ENCODE measurements at places on chromosomes 12 and 14.

DNA sequence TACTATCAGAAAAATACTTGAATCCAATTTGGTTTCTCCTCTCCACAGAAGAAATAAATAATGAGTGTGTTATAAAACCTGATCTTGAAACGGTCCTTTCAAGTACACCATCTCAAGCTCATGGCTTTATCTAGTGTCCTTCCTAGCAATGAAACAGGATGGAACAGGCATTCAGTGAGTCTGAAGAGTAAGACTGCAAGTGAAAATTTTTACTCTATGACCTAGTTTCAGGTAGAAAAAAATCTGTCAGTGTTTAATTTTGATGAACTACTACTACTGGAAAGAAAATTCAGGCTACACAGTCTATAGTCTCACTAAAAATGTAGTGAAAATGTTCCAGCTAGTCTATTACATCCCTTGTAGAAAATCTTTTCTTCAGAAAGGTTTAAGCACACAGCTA, 7.7 kb downstream of the CBX5 start:
- no peak for DNase-seq

DNA sequence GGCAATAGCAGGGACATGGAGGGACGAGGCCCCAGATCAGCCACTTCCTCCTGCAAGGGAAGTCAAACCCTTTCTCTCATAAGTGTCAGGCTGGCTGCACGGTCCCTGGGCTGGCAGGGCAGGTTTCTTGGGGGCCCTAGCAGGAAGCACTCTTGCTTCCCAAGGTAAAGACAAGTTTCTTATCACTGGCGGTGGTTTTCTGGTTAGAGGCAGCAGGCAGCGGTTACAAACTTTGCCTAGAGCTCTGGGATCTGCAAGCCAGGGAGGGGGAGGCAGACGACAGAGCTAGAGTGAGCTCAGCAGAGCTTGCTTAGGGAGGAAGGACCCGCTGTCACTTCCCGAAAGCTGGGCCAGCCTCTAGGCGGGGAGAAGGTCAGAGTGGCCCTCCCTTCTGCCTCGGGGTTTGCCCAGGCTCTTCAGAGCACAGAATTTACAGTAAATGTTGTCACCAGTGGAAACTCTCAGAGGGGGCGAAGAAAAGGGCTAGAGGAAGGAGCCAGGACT, 20.4 kb downstream of the BATF start:
- DNase-seq: peak; percentile 77

DNA sequence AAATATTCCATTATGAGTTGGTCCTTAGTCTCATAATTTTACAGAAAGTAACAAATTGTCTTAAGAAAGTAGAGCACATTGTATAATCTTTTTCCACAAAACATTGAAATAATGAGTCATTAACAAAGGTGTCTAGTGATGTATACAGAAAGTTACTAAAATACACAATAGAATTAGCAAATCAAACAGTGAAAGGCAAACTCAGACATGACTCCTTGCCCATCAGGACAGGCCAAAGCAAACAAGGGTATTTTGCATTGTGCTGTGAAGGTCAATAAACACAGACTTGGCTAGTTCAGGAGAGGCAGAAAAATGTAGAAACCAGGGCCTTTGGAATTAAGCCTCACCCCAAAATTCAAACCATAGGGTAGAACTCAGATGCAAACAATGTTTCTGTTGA, 37.3 kb downstream of the SIX4 start:
- DNase-seq: no peak

GRCh38 chr14:87896393-87897380, 96.3 kb downstream of the GALC start:
- DNase-seq: no peak

- DNase-seq: no peak
Observed at GRCh38 chr14:70094631-70095030, 94.1 kb downstream of the SLC8A3 start.

- DNase-seq: no peak
Observed at GRCh38 chr14:56487090-56487667, 92.4 kb upstream of the TMEM260 start.

GRCh38 chr12:575948-576614, 87.2 kb downstream of the NINJ2 start:
- peak; percentile 82 for DNase-seq

DNA sequence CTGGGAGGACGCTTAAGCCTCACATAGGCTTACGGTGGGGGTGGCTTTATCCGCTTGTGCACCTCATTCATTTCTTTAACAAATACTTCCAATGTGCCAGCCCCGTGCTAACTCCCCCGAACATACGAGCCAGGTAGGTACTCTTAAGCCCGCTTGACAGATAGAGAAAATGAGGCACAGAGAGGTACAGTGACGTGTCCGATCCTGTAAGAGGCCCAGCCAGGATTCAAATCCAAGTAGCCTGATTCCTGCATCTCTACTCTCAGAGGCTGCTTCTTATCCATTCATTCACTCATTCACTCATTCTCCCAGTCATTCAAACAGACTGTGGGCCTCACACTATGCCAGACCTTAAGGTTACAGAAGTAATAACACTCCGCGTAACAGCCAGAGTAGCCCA, 477 bp downstream of the OAS3 start:
- DNase-seq: no peak

GRCh38 chr14:78595797-78596196, 425.6 kb downstream of the NRXN3 start:
- DNase-seq: no peak

- DNase-seq: no peak
Observed at GRCh38 chr12:94557746-94558295, 92.5 kb downstream of the TMCC3 start.

- DNase-seq: no peak
Observed at GRCh38 chr14:49516286-49516685, 69.9 kb downstream of the RPS29 start.

Data from activated T-helper 9 cell treated with anti-CD3 and anti-CD28 coated beads, Interleukin-2, amount 50 U/mL, for 16 hours (primary cell).